ENCODE measurements at places on chromosomes 7 and 10.

DNA sequence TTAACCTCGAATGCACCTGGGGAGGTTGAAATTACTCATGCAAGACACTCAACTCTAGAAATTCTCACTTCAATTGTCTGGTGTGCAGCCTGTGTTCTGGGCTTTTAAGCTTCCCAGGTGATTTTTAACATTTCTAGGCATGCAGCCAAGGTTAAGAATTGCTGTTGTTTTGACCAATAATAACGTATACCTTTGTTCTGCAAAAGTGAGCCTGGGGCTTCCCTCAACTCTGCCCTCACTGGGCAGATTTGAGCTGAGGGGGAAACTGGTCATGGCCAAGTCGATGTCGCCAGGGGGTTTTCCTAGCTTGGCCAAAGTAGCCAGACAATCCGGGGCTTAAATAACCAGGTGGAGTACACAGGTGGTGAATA, 568 bp downstream of the PRSS2 start:
- DNase-seq, result no peak

DNA sequence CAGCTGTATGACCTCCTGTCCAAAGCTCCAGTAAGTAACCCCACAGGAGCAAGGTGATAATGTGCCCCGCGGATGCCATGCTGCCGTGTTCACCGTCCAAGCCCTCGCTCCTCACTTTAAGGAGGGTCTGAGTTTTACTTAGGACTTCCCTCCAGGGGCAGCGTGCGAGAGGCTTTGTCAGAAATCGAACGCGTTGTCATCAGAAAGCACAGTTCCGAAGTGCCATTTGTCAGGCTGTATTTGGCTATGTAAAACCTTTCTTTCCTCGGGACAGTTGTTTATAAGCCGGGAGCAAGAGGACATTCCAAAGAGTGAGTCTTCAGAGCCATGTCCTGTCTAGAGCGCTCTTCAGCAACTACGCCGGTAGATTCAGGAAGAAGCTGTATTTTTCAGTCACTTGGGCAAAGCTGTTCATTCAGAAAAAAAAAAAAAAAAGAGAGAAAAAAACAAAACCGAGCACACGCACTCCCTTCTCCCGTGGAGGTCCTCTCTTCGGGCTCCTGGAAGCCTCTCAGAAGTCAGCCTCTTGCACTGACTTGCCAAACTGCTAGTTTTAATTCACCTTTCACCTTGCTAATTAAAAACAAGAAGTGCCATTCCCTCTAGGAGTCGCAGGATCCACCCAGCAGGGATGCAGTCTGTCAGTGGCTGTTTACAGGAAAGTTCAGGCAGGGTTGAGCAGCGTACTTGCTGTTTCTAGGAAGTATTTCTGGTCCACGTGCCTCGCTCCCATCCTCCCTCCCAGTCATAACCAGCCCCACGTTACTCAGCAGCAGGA, at the start of gene SEMA3E:
SEMA3E (minus strand) TSS at position 676 of the 778 bp plus-strand sequence.
- no peak for DNase-seq

- DNase-seq, result no peak
These were observed 173.6 kb upstream of the PRSS58 start for GRCh38 chr7:142431491-142431890.

DNA sequence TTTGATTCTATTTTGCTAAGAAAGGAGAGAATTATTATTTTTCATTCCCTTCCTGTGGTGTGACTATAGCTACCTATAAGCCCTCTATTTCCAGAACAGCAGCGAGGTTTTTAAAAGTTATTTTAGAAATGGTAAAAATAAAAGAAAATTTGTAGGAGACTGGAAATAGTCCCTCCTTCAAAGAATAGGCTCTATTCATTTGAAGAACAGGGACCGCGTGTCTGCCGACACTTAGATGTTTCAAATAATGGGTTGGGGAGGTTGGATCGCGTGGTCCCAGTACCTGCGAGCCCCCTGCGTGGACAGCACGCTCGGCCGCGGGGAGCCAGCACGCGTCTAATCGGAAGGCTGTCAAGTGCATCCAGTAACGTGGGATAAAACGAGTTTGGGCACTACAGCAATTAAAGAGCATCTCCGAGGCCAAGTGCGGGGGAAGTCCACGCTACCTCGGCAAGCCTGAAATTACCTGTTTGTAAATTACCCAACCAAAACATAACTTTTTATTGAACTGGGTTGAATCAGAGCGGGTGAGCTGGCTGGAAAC, 1.0 kb downstream of the CACNA2D1 start:
- no peak for DNase-seq

DNA sequence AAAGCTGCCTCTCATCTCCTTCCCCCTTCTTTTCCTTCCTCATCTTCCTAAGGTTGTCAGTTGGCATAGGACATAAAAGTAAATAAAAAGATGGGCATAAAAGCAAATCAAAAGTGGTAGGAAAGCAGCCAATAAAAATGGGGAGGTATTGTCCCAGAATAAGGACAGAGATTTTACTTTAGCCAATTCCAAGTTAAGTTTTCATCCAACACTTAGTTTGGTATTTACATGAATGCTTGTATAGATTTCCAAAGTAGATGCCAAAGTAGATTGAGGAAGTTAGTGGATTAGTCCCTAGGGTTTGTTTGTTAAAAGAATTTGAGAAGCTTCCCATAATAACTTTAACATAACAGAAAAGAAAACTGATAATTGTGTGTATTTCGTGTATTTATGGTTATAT, 33.7 kb downstream of the HDAC9 start:
- no peak for DNase-seq

- DNase-seq, result no peak
These were observed 150.8 kb downstream of the LRRC4 start for GRCh38 chr7:127880454-127880853.

DNA sequence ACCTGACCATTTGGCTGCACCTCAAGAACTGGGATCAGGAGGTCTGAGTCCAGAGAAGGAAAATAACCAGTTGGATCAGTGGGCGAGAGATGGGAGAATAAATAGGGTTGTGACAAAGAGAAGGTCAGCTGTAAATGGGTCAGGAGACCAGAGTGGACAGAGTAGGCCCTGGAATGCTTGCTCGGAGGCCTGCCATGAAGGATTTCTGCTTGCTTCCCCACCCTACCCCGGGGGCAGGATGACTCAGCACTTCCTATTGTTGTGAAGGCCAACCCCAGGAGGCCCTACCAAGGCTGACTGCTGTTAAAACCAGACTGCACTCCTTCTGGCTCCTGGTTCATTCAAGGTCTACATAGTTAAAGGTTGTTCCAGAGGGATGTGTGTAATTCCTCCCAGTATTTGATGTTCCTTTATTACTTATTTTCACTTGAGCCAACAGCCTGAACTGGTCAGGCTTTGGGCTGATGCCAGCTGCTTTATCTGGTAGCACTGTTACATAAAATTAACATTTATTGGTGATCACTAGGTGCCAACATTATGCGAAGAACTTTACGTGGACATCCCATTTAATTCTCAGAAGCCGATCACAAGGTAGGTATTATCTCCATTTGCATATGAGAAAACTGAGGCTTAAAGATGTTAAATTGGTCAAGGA, 27.3 kb upstream of the IFRD1 start:
- DNase-seq, result no peak

DNA sequence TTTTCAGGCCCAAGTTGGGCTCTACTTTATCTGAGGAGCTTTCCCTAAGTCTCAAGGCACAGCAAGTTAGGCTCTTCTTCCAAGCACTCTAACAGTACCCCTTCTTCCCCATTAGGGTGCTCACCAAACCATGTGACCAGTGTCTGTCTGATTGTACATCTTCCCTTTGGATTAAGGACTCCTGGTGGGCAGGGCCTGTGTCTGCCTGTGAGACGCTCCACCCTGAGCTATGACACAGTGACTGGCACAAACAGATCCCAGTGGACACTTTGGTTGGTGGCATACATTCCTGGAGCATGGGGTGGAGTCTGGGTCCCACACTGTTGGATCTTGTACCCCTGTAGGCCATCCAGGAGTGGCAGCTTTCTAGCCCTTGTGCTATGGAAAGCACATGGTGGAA, 23.8 kb downstream of the PLPP4 start:
- DNase-seq, result no peak

DNA sequence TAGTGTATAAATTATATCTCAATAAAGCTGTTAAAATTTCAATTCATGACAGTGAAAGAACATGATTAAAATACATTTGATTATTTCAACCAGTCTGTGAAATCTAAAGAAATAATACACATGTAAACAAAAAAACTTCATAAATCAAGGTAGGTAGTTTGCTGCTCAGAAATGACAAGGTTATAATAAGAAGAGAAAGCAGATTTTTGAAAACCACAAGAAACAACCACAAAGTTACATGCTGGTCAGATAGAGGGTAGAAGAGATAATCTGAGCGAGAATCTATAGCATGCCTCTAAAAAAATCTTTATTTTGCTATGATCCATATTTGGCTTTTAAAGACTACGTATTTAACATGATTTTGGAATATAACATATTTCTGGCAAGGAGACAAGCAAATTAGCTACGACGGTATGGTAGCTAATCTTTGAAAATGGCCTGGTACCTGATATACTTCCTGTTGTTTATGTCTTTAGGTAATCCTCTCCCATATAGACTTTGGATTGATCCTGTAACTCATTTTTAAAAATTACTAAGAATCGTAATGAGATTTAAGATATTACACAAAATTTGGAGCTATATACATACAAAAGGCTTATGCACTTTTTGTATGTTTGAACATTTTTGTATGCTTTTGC, 23.5 kb upstream of the VCL start:
- no peak for DNase-seq

- DNase-seq, result peak; percentile 15
These were observed 599.6 kb downstream of the INHBA start for GRCh38 chr7:41103331-41103730.

GRCh38 chr7:15932318-15932717, 245.8 kb upstream of the MEOX2 start:
- DNase-seq, result no peak

- no peak for DNase-seq
These were observed 238.7 kb downstream of the PLXNA4 start for GRCh38 chr7:132337450-132338080.

DNA sequence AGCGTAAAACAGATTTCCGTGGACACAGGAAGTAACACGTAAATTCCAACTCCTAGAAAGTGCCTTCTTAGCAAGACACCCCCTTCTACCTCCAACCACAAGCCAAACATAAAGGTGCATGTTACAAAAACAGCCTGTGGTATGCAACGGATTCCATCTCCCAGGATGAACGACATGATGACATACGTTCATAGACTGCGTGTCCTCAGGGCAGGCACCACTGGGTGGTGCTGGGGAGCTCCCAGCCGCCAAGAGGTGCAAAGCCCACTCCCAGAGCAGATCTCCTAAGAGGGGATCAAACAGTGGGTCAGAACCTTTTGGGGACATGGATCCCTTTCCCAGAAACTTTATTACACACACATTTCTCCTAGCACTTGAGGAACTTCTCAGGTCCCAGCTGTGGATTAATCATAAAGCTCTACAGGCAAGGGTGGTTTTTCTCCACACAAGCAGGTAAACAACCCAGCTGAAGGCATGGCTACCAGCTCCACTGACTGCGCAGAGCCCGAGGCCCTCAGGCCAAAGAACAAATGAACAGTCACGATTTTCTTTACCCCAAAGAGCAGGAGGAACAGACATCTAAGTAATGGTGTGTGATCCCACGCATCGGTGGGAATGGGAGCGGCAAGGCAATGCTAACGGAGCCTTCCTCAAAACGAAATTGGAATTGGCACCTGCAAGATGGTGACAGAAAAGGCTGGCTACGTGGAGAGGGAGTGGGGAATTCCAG, 13.8 kb downstream of the PSAP start:
- no peak for DNase-seq

DNA sequence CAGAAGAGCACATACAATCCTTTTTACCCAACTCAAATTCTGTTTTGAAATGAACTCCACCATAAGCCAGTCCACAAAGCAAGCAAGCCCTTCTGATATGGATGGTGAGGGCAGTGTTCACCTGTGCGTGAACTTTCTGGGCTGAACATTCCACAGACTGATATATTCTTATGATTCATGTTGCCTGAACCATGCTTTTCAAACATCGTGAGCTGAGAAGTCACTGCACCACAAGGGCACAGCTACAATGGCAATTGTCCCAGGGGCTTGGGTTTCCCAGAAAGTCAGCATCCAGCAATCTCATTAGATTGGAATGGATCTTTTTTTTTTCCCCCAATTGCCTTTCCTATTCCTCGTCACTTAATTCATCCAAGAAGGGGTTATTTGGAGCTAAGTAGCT, 86.9 kb upstream of the ZNF438 start:
- DNase-seq, result no peak

DNA sequence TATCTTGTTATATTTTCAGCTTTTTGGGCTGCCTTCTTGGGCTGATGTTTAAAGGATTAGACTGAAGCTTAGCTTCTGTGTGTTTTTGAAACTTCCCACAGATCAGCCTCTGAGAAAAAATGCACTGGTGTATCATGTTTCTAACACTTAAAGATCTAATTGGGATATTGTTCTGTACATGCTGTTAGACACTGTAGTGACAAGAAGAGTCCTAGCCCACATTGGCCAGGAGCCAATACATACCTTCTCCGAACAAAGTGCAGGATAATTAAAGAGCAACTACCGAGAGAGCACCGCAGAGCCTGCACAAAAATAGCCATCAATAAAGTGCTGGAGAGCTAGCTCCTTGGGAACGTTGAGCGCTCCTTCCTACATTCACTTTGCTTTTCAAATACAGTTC, 289.4 kb upstream of the SP8 start:
- DNase-seq, result no peak

- peak; percentile 80 for DNase-seq
These were observed 102.5 kb downstream of the RAMP3 start for GRCh38 chr7:45259966-45260646.

DNA sequence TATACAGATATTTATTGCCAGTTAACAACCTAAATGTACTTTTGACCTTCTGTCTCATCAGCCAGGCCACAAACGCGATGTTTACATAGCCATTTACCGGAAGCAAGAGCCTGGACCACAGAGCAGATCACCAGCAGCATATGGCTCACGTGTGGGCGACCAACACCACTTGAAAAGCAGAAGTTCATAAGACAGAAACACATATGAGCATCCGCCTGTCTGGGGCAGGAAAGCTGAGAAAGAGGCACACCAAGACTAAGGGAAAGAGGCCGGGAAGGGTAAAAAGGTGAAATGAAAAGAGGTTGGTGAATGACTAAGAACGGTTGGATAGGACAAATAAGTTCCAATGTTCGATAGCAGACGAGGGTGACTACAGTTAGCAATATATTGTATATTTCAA, 1.3 kb downstream of the ABCB1 start:
- peak; percentile 75 for DNase-seq

DNA sequence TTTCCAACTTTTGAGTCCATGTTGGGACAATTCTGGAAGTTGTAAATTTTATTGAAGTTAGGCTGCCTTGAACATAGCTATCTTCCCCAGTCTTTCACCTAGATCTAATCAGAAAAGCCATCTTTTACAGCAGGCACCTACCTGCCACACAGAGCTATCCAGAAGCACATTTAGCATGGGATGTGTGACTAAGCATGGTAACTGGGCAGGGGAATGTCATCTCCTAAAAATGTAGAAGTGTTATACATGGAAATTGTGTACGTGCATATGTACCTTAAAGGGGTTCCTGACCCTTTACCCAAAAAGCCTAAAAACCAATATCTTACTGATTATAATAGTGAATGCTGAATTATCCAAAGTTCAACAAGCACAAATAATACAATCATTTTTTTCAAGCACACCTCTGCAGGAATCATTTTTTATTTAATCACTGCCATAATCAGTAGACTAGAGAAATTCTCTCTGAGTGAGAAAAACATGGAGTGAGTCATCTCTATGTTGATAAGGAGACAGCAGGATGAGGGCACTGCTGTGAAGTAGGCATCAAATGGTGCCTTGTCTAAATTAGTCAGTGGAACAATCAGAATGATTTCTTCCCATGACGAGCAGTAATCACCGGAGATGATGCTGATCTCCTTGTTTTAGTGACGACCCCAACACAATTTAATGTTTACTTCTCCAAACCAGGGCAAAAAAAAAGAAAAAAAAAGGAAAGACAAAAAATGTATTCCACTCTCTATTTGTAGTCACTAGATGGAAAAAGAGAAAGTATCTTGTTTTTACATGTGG, 75.9 kb downstream of the SORBS1 start:
- no peak for DNase-seq

Data from GM10248 (cell line).